ENCODE measurements at places on chromosomes 2 and 18. TPM values are rescaled to one million over a fixed set of nuclear protein-coding genes. Genes with fewer than 3 reads are reported as not detected.

Gene MYO5B
- polyA plus RNA-seq: 38.2 TPM

Gene HOXD1
- polyA plus RNA-seq: 0.23 TPM

Gene SERPINB12
- polyA plus RNA-seq: not detected

Gene TGFA
- 3.8 TPM for polyA plus RNA-seq

Gene HSPE1
- polyA plus RNA-seq: 214 TPM

Gene DSG1
- polyA plus RNA-seq: 0.03 TPM

Gene TUBA4B
- polyA plus RNA-seq: not detected

Gene NDC80
- polyA plus RNA-seq: 2.1 TPM

Gene GAREM1
- 13.7 TPM for polyA plus RNA-seq

Gene AKAIN1
- 3.2 TPM for polyA plus RNA-seq

DNA sequence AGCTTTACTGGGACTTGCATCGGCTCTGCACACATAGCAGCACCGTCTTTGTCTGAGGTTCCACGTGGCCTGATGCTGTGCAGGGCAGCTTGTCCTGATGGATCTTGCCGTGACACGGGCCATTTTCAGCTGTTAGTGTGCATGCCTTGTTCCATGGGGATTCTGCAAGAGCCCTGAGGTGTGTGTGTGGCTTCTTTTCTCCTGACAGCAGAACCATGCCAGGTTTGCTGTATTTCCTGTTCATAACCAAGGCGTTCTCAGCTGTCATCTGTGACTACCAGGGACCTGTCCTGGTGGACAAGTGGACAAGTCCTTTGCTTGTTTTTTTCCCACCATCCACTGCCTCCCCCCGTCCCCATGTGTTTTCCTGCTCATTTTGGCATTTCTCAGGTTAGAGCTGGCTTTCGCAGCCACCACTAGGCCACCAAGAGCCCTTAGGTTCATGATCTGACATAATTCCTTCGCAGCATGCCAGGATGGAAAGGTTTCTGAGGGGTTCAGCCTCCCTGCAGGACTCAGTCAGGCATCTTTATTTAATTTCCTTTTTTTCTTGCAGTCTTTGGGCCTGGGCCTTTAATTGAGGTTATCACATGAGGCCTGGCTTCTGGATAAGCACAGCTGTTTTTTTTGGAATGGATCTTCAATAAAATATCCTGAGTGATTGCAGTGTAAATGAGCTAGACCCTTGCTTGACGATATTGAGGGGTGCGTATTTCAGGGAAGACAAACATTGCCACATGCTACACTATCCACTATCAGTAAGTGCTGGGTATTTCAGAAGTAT, 139.4 kb downstream of the NCK2 start:
- DNase-seq: no peak
- no peaks in the 10 kb centered on the region for H3K27me3 ChIP-seq
- no peak overlapping the region for H3K27ac ChIP-seq
- H3K4me1 ChIP-seq: peaks cover 59% of the 10 kb centered on the region
- H3K36me3 ChIP-seq: peaks cover 6% of the 10 kb centered on the region
- H3K4me3 ChIP-seq: no peak overlapping the region

GRCh38 chr2:240235811-240236210, 95.4 kb upstream of the OTOS start:
- no peak overlapping the region for H3K4me3 ChIP-seq
- no peaks in the 10 kb centered on the region for H3K27me3 ChIP-seq
- H3K27ac ChIP-seq: peak overlapping the region; percentile 67
- no peaks in the 10 kb centered on the region for H3K36me3 ChIP-seq
- H3K4me1 ChIP-seq: peaks cover 27% of the 10 kb centered on the region

DNA sequence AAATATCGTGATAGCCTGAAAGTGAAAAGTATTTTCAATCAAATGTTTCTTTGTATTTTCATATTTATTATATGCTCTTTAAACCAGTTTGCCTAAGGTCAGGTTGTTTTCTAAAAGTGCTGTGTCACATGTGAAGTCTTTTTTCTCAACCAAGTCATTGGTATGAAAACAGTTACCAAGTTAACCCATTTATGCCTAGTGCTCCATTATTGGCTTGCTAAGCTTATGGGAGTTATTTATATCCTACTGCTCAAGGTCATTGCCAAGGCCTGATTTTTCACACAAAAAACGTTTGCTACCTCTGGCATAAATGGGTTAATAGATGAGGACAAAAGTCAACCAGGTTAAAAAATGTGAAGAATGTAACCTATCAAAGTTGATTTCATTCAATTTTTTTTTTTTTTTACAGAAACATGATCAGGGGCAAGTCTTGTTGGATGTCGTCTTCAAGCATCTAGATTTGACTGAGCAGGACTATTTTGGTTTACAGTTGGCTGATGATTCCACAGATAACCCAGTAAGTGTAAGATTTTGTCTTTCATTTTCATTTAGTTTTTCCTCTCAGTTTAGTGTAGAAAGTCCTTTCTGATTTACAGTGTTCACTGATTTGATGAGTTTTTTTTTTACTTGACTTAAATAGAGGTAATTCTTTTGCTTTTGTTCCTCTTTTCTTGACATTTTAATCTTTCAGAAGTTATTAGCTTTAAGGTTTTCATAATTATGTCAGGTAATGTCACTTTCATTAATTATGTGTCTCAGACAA, 102.6 kb downstream of the PTPN4 start:
- DNase-seq: no peak
- no peaks in the 10 kb centered on the region for H3K27me3 ChIP-seq
- no peak overlapping the region for H3K27ac ChIP-seq
- no peak overlapping the region for H3K4me3 ChIP-seq
- H3K4me1 ChIP-seq: no peaks in the 10 kb centered on the region
- H3K36me3 ChIP-seq: no peaks in the 10 kb centered on the region

- H3K4me1 ChIP-seq: peaks cover 48% of the 10 kb centered on the region
- DNase-seq: peak; percentile 72
- no peak overlapping the region for H3K4me3 ChIP-seq
- H3K36me3 ChIP-seq: no peaks in the 10 kb centered on the region
- no peaks in the 10 kb centered on the region for H3K27me3 ChIP-seq
Measured at GRCh38 chr2:159030674-159031380, 62.4 kb downstream of the TANC1 start.

DNA sequence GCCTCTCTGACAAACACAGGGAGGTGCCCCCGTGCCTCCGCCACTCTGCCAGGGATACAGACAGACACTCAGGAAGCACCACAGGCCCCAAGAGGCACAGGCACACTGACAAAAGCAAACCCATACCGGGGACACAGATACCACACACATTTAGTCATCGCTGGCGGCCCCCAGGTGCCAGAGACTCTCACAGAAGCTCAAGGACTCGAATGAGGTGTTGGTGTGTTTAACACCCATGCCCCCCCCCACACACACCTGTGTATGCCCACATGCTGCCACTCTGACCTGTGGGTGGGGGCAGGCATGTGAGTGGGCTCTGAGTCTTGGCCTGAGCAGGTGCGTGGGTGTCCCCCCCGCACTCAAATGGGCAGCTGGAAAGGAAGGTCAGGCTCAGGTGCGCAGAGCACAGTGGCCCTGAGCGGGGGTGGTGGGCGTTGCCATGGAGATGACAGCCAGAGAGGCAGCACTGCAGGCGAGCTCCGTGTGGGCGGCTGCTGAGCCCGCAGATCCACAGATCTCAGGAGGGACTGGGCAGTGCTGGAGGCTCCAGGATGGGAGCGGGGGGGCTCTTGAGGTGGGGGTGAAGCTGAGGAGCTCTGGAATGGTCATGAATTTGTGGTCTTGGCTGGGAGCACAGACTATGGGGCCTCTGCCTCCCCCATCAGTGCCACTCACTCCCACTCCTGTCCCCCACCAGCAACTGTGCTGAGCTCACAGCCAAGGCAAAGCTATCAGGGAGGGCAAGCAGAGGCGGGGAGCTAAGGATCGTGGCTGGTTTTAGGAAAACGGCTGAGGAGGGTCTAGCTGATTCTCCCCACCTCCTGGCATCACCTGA, 73.9 kb upstream of the TAF1B start:
- H3K4me3 ChIP-seq: no peak overlapping the region
- H3K36me3 ChIP-seq: no peaks in the 10 kb centered on the region
- DNase-seq: peak; percentile 73

- peak overlapping the region; percentile 74 for H3K4me3 ChIP-seq
- DNase-seq: peak; percentile 63
- H3K27me3 ChIP-seq: peaks cover 39% of the 10 kb centered on the region
- H3K4me1 ChIP-seq: no peaks in the 10 kb centered on the region
- no peaks in the 10 kb centered on the region for H3K36me3 ChIP-seq
Measured at GRCh38 chr2:206275312-206276055, 1.0 kb downstream of the ZDBF2 start.

DNA sequence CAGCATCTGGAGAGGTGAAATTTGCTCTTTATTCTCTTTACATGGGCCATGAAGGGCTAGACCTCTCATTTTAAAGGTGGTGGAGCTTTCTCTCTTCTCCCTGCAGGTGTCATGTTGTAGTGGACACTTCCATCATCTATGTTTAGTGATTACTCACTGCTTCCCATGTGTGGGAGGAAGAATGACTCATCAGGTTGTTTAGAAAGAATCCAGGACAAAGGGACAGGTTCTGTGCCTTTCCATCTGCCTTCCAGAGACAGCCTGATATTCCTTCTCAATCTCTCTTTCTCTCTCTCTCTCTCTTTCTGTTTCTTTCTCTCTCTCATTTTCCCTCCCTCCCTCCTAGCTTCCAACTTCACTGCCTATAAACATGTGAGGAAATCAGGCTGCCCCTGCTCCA, 38.7 kb downstream of the SCG2 start:
- H3K27me3 ChIP-seq: no peaks in the 10 kb centered on the region
- H3K27ac ChIP-seq: no peak overlapping the region
- H3K36me3 ChIP-seq: no peaks in the 10 kb centered on the region
- H3K4me3 ChIP-seq: no peak overlapping the region
- no peak for DNase-seq

DNA sequence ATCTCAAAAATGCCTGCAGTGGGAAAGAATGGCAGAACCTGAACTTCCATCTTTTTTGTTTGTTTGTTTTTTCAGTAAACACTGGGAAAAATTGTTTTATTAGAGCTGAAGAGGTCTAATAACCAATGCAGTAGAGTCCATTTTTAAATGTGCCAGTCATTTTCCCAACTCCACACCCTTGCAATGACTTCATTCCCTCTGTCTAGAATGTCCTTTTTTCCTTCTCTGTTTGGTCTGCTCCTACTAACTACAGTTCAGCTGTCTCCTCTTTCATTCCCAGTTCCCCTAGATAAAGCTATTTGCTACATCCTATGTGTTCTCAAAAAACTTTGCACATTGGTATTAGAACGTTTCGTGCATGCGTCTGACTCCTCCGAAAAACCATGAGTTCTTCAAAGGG, 9.3 kb upstream of the RAPH1 start:
- H3K27me3 ChIP-seq: no peaks in the 10 kb centered on the region
- DNase-seq: no peak
- no peak overlapping the region for H3K27ac ChIP-seq
- H3K4me1 ChIP-seq: no peaks in the 10 kb centered on the region

DNA sequence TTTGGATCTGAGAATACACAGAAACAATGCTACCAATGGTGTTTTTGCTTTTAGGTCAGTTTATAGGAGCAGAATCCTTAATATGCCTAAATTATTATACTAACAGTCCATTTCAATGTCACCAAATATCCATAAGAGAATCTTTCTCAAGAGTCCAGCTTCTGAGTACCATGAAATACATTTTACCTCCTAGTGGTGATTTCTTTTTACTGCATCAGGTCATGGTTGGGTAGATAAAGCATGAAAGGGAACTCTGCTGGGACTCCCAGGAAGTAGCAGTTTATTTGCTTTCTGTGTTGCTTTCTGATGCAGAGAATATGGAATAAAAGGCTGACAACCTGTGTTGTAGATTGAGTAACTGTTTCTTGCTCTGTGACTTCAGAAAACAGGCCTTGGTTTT, 115.6 kb downstream of the PPP1R1C start:
- H3K27me3 ChIP-seq: no peaks in the 10 kb centered on the region
- no peaks in the 10 kb centered on the region for H3K36me3 ChIP-seq
- no peak overlapping the region for H3K27ac ChIP-seq

- H3K27ac ChIP-seq: no peak overlapping the region
- H3K4me3 ChIP-seq: no peak overlapping the region
- no peaks in the 10 kb centered on the region for H3K36me3 ChIP-seq
- no peaks in the 10 kb centered on the region for H3K27me3 ChIP-seq
- peak; percentile 49 for DNase-seq
- no peaks in the 10 kb centered on the region for H3K4me1 ChIP-seq
Measured at GRCh38 chr2:134988994-134989605, 58.1 kb downstream of the MAP3K19 start.

DNA sequence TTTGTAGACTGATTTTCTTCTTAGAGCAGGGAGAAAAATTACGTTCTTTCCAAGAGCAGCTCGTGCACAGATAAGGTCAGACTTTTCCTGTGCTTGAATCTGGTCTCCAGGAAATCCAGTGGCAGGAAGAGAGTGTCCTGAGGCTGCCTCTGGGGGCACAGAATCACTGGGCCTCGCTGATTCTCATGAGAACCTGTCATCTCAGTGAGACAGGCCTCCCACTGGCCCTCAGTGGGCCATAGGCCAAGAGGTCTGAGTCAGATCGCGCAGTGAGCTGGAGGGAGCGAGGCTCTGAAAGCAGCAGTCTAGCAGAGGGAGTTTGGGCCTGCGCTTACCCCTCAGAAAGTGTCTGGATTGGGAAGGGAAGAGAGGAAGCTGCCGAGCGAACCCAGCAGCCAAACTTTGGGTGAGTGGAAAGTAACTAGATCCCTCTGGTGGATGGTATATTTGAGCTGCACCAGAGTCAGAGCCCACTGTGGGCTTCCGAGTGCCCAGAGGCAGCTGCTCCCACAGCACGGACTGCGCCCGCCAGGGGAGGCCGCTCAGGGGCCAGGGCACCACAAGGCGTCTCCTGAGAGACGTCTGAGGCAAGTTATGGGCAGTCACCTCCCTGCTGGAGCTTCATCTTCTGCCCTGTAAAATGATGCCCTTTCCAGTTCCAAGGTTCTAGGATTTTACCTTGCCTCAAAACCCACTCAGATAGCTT, 8.2 kb downstream of the GDF7 start:
- peak; percentile 44 for DNase-seq
- H3K27ac ChIP-seq: peak overlapping the region; percentile 44
- peaks cover 48% of the 10 kb centered on the region for H3K27me3 ChIP-seq
- H3K4me3 ChIP-seq: no peak overlapping the region
- H3K4me1 ChIP-seq: peaks cover 29% of the 10 kb centered on the region

GRCh38 chr2:214503568-214503967, 92.7 kb downstream of the VWC2L start:
- H3K4me3 ChIP-seq: no peak overlapping the region
- no peak overlapping the region for H3K27ac ChIP-seq
- DNase-seq: no peak
- no peaks in the 10 kb centered on the region for H3K36me3 ChIP-seq
- no peaks in the 10 kb centered on the region for H3K27me3 ChIP-seq
